Anterior cingulate cortex (tissue), 58 donors: ENCODE measurements at places on chromosomes 7 and 10.
A peak's percentile ranks its signal among the peaks of the same experiment; 100 is the strongest.

DNA sequence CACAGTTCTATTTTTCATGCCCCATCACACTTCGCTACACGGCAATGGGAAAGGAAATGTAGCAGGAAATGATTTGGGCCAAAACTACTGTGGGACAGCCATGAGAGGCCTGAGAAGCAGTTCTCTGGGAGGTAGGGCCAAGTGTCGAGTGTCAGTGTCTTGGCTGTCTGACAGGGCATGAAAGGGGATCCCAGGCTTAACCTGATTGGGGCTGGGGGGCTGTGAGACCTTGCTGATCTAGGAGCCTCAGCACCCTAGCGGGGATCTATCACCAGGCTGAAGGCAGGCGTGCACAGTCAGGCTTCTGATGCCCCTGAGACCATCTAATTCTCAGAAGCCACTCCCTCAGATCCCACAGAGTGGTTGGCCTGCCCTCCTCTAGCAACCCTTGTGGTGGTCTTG, 58.2 kb upstream of the SLC25A13 start:
- DNase-seq = no peak

- DNase-seq = no peak
These were observed 84.0 kb downstream of the UBE3C start for GRCh38 chr7:157222687-157223086.

- DNase-seq = no peak
These were observed 50.4 kb upstream of the PPP2R2D start for GRCh38 chr10:131850383-131850870.

- DNase-seq = no peak
These were observed 13.5 kb downstream of the LRRC20 start for GRCh38 chr10:70368774-70369482.

DNA sequence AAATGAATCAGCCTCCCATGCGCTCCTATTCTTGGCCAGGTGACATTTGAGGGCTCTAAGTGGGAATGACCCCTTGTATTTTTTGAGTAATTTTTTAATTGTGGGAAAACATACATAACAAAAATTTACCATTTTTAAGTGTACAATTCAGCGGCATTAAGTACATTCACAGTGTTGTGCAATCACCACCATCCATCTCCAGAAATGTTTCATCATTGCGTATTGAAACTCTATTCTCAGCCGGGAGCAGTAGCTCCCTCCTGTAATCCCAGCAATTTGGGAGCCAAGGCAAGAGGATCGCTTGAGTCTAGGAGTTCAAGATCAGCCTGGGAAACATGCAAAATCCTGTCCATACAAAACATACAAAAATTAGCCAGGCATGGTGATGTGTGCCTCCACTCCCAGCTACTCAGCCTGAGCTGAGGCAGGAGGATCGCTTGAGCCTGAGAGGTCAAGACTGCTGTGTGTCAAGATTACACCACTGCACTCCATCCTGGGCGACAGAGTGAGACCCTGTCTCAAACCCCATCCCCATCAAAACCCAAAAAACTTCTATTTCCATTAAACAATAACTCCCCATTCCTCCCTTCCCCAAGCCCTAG, 2.5 kb downstream of the ANTXRL start:
- no peak for DNase-seq

GRCh38 chr10:110432084-110432483, 65.6 kb upstream of the DUSP5 start:
- DNase-seq = no peak

GRCh38 chr7:84073186-84073875, 121.3 kb downstream of the SEMA3A start:
- DNase-seq = no peak

DNA sequence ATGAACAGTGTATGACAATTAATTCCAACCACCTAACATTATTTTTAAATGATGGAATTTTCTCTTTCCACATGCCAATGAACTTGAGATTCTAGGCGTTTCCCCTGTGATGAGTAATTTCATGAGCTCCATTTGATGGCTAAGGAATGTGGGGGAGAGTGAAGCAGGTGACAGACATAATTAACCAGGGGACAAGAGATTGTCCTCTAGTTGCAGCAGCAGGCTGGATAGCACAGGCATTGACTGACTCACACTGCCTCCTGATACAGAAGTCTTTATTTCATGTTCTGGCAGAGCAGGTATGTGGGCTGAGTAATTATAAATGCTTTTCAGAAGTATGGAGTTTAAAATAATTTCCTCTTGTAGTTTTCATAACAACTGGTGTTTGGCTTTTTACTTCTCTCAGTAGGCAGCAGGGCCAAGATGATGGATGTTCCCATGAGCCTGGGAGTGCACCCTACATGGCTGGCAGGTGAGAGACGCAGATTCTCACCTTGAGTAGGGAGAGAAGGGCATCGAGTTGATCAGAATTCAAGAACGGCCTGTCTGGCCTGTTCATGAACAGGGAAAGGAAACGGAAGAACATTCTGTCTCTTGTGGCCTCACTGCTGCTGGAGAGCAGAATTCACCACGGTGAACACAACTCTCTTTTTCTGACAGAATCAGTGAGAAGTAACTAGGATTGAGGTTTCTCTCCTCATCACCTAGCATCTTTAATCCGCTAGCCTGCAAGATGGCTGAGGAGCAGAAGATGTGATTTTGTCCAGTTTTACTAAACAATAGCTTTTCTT, 118.8 kb downstream of the AOAH start:
- no peak for DNase-seq

- DNase-seq = no peak
These were observed 15.9 kb downstream of the CUL2 start for GRCh38 chr10:35074266-35074665.

DNA sequence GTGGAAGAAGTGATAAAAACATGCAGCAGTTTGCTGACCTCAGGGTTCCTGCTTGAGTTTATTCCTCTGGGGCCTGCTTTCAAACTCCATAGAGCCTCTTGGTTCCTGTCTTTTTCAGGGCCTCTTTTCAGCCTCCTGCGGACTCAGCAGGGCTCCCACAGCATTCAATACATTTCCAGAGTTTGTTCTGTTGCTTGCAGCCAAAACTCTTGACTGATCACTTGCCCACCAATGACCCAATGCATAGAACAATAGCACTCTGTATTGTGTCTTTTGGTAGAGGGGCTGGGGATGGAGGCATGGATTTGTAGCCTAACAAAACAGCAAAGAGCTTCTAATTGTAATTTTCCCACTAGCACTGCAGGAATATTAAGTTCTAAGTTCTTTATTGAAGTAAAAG, 50.8 kb upstream of the CREB5 start:
- DNase-seq = peak; percentile 12

GRCh38 chr7:55939514-55940123, 12.1 kb upstream of the MRPS17 start:
- DNase-seq = no peak

DNA sequence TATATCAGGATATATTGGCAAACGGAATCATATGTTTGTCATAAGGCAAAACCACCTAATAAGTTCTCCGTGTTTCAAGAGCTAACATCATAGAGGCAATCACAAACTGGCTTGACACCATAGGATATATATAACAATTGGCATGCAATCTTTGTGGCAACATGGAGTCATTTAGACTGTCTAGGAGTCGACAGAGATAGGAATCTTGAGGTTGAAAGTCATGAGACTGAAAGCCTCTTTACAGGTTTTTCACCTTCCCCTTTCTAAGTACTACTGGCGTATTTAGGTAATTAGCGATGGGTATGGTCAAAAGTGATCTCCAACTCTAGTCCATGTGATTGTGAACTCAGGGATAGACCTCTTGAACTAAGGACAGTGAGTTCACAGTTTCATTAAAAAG, 63.7 kb downstream of the THSD7A start:
- no peak for DNase-seq

DNA sequence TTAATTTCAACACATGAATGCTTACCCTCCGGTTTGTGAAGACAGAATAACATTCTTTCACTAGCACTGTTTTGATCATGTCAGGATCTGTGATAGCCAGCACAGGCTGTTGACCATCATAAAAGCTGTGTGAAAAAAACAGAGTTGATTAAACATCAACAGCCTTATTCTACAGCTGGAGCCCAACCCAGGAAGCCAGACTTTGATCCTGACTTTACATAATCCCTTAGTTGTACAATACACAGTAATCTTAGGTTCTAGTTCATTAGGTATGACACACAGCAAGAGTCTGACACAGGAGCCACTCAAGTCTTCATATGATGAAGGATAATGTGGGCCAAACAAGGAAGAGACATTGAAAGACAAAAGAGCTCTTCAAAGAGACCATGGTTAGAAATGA, 11.4 kb downstream of the CYP3A4 start:
- no peak for DNase-seq

DNA sequence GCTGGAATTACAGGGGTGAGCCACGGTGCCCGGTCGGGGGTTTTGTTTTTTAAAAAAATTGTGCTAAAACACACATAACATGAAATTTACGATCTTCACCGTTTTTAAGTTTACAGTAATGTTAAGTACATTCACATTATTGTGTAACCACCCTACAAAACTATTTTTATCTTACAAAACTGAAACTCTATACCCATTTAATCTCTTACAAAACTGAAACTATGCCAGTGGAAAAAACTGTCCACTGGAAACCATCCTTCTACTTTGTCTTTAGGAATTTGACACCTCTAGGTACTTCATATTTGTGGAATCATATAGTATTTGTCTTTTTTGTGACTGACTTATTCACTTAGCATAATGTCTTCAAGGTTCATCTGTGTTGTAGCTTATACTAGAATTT, 1.0 kb upstream of the PSMC2 start:
- DNase-seq = no peak

- no peak for DNase-seq
These were observed 78.9 kb downstream of the SVIL start for GRCh38 chr10:29555746-29556481.

GRCh38 chr7:38040831-38041230, 120.4 kb downstream of the EPDR1 start:
- DNase-seq = no peak

DNA sequence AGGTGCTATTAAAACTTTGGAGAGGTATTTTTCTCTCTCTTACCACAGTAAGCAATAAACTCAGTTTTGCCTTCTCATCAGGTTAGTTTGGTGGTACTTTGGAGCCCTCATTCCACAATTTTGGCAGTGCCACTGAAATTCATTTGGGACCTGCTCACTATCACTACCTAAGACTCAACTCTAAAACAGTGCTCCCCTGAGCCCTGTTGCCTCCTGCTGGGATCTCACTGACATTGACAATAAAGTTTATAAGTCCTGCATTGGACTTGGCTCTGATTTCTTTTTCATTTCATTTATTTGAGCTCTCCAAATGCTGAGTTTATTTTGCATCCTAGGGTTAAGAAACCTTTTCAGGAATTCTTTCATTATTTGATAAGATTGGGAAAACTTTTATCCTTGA, 130.8 kb upstream of the HPS1 start:
- no peak for DNase-seq

DNA sequence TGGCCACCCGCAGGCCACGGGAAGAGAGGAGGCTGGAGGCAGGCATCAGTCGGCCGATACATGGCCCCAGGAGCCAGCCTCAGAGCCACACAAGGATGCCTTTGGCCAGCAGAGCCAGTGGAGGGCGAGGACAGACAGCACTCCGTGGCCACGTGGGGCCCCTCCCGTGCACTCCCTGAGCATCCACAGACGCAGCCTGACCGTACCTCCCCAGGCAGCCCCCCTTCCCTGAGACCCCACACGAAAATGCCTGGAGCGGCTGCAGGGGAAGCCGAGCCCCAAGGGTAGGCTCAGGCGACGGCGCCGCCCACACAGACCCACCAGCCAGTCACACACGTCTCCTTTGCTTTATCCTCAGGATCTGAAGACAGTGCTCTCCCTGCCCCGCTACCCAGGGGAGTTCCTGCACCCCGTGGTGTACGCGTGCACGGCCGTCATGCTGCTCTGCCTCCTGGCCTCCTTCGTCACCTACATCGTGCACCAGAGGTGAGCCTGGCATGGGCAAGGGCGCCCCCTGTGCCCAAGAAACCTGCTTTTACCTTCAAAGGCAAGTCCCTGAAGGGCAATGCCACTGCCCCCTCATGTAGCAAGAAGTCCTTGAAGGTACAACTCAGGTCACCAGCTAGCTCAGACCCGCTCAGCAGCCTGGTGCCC, 9.0 kb downstream of the ADGRA1 start:
- no peak for DNase-seq

GRCh38 chr7:46885167-46885566, 696.7 kb downstream of the TNS3 start:
- no peak for DNase-seq

- DNase-seq = no peak
These were observed 1.2 kb downstream of the MNX1 start for GRCh38 chr7:157009170-157009777.

GRCh38 chr7:74078461-74078860, 5.1 kb upstream of the LIMK1 start:
- DNase-seq = no peak

DNA sequence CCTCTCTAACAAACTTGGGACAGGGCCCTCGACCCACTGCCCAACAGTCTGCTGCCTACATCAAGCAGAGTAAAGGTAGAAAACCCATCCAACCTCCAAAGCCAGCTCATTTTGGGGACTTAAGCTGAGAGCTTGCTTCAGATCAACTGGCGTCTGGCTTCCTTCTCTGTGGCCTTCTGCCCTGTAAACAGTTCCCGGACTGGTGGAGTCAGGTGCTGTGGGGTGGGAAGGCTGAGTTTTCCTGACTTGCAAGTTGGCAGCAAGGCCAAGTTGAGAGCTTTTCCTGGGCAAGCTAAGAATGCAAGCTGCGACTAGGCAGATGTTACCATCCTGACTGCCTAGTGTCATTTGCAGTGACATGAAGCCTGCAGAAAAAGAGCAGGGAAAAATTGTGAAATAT, 3.7 kb downstream of the GALNT17 start:
- no peak for DNase-seq

GRCh38 chr7:45978010-45978681, 57.1 kb upstream of the IGFBP3 start:
- DNase-seq = no peak

- DNase-seq = no peak
These were observed 2.0 kb downstream of the ANKRD2 start for GRCh38 chr10:97574374-97575126.

- no peak for DNase-seq
These were observed 153.1 kb upstream of the MEOX2 start for GRCh38 chr7:15839416-15840100.

- no peak for DNase-seq
These were observed 259.0 kb downstream of the PHTF2 start for GRCh38 chr7:78057571-78057970.

DNA sequence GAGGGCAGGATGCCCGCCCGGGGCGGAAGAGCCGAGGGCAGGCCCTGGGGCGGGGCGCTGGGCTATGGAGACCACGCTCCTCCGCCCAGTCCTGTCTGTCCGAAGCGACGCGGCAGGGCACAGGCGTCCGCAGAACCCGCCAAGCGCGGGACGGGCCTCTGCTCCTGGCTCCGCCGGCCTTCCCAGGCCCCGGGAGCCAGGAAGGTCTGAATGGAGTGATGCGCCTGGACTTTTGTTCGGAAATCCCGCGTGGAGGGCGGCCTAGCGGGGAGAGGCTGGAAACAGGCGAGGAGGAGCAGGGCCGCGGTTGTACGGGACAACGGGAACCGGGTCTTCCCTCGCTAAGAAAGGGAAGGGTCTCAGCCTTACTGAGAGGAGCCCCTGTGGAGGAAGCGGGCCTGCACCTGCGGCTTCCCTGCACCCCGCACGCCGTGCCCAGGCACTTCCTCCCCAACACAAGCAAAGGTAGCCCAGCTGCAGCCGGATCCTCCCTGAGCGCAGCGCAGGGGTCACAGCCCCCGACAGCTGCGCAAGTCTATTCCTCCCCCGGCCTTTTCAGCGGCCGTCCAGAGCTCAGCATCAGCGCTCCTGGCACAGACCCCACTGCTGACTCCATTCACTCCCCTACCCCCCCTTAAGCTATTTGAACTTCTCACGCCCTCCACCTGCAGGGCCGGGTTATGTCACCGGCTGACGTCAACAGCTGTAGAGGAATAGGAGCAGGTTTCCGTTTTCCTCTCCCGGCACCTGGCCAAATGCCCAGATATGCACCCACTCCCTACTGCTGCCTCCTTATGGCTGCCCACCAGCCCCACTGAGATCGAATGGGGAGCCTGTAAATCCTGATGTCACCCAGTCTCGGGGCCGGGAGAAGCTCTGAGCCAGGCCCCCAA, 143.2 kb upstream of the RET start:
- DNase-seq = no peak
